NT2/D1 (cell line): ENCODE measurements at places on chromosomes 2 and 18.

GRCh38 chr2:31764169-31764568 lies 183.4 kb upstream of the SRD5A2 start:
- DNase-seq, result no peak

- no peak for DNase-seq
Measured at GRCh38 chr2:53182601-53183000, 585.0 kb upstream of the CHAC2 start.

DNA sequence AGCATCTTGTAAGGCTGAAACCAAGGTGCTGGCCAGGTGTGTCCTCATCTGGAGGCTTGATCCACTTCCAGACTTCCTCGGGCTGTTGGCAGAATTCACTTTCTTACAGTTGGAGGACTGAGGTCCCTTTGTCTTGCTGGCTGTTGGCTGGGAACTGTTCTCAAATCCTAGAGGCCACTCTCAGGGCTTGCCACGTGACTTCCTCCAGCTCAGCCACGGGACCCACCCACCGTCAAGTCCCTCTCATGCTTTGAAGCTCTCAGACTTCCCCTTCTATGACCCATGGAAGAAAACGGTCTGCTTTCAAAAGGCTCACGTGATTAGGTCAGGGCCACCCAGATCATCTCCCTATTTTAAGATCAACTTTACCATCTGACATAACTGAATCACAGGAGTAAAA lies 77.1 kb downstream of the SMAD4 start:
- DNase-seq, result no peak

DNA sequence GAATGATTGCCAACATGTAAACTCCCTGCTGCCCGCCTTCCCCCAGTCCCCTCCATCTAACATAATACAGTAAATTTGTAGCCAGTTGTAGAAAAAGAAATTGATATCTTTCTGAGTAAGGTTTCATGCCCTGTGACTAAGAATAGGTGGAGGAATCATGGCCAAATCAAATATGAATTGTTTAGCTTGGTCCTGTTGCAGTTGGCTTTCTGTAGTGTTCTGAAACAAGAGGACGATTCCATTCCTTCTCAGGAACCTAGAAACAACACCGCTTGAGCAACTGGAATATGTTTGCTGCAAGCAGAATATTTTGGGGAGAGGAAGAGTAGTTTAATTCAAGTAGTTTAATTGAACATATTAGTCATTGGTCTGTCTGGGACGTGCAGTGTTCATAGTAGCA lies 7.0 kb upstream of the DRC1 start:
- no peak for DNase-seq

GRCh38 chr2:71455741-71456569 lies 2.6 kb downstream of the DYSF start:
- peak; percentile 86 for DNase-seq

- DNase-seq, result no peak
Measured at GRCh38 chr2:232632229-232632903, 1.0 kb upstream of the EFHD1 start.

DNA sequence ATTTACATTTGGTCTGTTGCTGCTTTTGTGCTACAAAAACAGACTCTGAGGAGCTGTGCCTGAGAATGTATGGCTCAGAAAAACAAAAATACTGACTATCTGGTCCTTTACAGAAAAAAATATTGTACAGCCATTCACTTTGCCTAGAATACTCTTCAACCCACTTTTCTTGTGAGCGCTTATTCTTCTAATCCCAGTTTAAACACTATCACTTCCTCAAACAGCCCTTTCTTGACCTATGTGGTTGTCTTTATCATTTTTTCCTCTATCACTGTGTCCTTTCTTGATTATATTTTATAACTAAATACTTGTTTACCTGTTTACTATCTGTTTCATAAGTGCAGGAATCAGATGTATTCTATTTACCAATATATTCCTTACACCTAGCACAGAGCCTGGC lies 33.5 kb downstream of the CUL3 start:
- DNase-seq, result no peak

DNA sequence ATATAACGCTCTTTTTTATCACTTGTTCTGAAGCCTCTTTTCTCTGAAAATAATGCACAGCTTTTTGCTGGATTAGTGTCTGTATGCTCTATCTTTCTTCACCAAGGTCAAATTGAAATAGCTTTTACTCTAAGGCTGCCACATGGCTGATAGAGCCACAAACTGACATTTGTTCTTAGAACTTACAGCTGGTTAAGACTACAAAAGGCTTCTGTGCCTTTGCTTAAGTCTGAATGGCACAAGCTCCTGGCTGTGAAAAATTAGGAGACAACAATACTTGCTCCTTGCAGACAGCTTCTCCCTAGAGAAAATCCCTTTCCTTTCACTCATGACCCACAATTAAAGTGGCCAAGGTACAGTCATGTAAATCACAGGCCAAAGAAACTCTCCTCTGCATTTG lies 515.3 kb downstream of the DSC3 start:
- DNase-seq, result no peak

- no peak for DNase-seq
Measured at GRCh38 chr2:112010751-112011150, 44.3 kb upstream of the TMEM87B start.

GRCh38 chr2:165011199-165011598 lies 55.9 kb upstream of the SLC38A11 start:
- no peak for DNase-seq
